Left forelimb (tissue), 1 donor: ENCODE measurements at places on chromosomes 7 and 10.

- no peak for DNase-seq
Observed at GRCh38 chr10:128704716-128705115, 578.5 kb upstream of the MKI67 start.

DNA sequence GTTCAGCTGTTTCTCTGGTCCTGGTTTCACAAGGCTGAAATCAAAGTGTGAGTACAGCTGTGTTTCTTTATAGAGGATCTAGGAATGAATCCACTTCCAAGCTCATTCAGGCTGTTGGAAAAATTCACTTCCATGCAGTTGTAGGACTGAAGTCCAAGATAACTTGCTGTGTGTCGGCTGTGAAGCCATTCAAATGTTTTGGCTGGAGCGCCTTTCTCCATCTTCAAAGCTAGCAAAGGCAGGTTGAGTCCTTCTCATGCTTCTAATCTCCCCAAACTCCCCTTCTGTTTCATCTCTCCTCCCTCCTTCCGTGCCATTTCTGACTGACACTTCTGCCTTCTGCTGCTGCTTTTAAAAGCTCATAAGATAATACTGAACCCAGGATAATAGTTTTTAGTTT lies 1195.4 kb upstream of the LRRN3 start:
- no peak for DNase-seq

DNA sequence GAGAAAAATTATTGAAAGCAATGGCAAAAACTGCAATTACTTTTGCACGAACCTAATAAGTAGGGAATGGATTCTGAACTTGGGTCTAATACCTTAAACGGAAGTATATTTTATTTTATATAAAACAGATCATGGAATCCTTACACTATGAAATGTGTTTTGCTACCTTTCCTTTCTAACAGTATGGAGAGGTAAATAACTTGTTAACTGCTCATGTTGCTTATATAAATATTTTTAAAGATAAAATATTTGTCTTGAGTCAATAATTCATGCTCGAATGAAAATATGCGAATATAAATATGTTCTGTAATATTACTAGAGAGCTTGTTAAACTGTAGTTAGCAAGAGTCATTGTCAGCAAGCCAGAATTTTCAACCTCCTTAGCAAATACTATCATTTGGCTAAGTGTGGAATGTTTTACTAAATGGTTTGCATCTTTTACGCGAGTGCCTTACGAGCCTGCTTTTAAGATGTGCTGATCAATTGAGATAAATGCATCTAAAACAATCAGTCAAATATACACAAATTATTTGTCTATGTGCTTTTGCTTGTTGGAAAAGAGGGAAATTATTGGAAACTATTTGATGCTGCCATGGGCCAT lies 5.9 kb downstream of the GNAT3 start:
- no peak for DNase-seq

GRCh38 chr7:129184981-129185670 lies 3.3 kb upstream of the SMO start:
- no peak for DNase-seq

GRCh38 chr10:124688386-124688785 lies 55.8 kb downstream of the FAM53B start:
- no peak for DNase-seq

DNA sequence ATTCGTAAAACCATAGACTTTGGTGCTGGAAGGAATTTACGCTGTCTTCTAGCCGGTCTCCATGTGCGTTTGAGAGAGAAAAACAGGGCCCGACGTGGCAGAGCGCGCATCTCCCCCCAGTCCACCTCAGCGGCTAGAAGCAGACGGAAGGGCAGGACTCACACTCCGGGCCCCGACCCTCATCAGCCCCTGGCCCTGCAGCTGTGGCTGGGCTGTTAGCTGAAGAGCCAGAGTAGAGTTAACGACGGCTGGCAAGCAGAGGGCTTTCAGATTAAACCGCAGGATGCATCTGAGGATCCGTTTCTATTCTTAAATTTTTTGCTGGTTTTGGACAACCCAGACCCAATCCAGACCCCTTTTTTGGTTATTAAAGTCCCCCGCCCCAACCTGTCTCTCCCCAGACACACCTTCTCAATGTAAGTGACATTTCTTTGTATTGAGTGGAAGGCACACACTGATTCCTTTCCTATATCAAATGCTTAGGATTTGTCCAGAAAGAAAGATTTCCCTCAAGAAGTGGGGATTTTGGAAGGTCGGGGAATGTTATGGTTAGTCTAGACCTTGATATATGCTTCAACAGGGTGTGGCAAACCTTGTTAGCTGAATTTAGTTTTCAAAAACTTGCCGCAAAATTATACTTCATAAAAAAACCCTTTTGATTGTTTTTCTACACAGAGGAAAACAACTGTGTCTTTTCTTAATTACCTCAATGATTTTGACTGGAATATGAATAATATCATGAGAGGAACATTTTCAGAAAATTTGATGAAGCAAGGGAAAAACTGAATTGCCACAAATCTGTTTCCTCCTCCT lies 1.7 kb upstream of the TBX20 start:
- DNase-seq = peak; percentile 68

- no peak for DNase-seq
Observed at GRCh38 chr10:42111661-42112330, 526.6 kb downstream of the ZNF33B start.

- DNase-seq = no peak
Observed at GRCh38 chr10:62759599-62760175, 44.8 kb upstream of the ADO start.

DNA sequence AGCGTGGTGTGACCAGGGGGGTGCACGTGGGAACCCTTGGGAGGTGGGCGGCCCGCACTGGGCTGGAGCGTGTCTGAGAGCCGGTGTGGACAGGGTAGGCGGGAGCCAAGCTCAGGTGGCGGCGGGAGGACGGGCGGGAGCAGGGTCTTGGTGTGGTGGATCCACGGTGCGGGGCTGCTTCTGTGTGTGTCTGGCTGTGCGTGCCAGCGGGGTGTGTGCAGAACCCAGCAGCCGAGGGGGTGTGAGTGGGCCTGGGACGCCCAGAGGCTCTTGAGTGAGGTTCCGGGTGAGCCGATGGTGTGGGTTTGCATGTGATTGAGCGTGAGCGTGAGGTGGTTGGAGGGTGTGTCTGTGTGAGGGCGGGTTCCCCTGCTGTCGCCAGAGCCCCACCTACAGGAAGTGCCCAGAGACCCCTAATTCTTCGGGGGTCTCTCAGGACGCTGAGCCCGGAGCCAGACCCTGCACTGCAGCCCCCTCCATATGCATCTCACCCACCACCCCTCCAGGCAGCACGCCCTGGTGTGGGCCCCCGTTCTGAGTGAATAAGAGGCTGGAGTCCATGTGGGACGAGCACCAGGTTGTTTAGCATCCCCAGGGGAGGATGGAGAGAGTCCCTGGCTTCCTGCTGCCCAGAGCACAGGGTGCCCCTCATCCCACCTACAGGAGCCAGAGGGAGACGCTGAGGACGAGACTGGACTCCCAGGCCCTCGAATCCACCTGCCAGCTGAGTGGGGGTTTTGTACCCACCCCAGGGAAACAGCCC lies 78.2 kb downstream of the ELFN1 start:
- DNase-seq = no peak

DNA sequence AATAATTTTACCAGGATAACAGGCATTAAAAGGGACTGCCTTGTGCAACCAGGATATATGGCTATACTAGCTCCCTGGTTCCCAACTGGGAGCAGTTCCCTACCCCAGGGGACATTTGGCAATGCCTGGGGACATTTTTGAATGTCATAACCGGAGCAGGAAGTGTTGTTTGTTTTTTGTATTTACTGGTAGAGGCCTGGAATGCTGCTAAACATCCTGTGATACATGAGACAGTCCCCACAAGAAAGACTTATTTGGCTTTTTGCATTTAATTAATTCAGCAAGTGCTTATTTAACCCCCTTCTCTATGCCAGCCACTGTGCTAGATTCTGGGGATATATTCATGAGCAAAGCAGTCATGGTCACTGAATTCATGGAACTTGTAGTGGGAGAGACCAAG lies 181.2 kb downstream of the BBS9 start:
- DNase-seq = no peak

DNA sequence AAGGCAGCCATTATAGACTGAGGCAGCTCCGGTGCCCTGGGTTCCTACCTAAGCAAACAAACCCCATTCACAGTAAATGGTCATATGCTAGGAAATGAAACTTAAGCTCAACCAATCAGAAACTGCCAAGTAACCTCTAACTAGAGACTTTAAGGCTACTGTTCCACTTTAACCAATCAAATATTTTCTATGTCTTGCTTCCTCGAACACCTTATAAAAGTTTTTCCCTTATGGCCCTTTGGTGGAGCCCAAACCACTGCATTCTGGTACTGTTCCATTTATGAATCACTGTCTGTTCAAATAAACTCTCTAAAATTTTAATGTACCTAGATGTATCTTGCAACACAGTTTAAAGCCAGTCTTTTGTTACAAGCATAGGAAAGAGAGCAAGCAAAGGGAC lies 361.1 kb downstream of the HGF start:
- DNase-seq = no peak

DNA sequence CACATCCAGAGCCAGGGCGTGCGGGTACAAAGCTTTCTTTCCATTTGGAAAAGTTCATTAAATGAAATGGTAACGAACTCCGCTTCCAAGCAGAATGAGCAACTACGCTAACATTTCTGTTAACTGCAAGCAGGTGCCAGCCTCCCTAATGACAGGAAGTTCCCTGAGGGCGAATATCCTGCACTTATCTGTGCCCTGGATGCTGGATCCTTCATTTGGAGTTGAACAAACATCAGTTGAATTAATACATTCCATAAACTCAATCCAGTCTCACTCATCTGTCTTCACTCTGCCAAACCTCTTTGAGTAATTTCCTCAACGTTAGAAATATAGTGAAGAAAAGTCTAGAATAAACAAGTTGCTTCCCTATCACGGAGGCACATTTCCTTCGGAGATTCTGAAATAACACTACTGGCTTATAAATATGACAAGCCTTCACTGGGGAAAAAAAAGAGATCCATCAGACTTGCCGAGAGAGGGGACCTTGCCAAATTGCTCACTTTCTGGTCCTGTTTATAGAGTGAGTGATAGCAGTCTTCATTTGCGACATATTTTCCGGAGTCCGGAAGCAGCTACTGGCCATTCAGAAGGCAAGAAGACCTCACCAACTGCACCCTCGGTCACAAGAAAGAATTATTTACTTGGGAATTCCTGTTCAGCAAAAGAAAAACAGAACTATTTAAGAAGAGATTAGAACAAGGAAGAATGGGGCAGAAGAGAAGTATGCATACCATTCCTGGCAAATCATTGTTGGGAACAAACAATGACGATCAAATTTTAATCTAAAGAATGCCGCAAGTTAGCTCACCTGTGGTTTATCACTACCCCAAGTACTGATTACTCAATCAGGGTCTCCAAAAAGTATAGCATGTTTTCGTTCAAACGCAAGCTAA lies 196.4 kb downstream of the FAM107B start:
- DNase-seq = no peak

- DNase-seq = no peak
Observed at GRCh38 chr7:18653381-18654155, 158.0 kb downstream of the HDAC9 start.

DNA sequence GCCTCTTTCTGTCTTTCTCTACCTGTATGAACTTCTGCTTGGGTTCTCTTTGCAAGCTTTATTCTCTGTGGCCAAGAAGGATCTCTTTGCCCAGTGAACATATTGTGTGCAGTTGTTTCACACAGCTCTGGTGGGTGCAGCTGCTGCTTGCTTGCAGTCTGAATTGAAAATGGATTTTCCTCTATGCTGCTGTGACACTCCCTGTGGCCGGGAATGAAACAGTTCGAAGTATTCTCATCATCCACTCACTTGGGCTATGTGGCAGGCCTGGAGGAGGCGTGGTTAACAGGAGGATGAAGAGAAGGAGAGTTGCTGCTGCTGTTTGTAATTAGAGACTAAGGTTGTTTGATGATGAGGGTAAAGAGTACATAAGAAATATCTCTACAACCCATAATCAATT lies 28.4 kb upstream of the ITGA8 start:
- DNase-seq = no peak

DNA sequence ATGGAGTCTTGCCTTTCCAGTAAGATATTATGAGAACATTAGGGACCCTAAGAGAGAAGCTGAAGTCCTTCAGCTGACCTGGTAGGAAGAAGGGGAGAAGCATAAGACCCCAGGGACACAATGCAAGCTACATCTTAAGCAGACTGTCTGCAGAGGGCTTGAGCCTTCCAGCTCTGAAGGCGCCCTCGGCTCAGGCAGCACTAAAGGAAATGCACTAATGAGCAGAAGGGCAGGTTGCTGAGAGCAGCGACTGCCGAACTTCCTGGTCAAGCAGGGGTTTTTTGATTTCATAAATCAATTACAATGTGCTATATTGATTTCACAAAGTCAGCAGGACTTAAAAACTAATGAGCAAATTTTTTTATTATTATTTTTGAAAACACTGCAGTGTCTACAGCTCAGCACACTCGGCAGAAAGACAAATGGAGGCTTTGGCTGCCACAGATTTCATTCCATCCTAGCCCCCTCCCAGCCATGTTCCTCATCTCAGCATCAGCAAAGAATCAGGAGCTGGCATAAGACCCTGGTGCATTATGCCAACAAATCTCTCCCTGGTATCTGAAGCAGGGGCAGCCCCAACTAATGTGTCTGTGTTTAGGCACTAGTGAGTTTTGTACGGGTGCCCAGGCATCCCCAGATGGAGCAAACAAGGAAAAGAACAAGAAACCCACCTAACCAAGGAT lies 57.1 kb downstream of the LRRTM3 start:
- DNase-seq = no peak

GRCh38 chr10:86480571-86480970 lies 41.0 kb downstream of the WAPL start:
- DNase-seq = no peak

GRCh38 chr10:113576852-113577251 lies 24.0 kb downstream of the HABP2 start:
- no peak for DNase-seq

DNA sequence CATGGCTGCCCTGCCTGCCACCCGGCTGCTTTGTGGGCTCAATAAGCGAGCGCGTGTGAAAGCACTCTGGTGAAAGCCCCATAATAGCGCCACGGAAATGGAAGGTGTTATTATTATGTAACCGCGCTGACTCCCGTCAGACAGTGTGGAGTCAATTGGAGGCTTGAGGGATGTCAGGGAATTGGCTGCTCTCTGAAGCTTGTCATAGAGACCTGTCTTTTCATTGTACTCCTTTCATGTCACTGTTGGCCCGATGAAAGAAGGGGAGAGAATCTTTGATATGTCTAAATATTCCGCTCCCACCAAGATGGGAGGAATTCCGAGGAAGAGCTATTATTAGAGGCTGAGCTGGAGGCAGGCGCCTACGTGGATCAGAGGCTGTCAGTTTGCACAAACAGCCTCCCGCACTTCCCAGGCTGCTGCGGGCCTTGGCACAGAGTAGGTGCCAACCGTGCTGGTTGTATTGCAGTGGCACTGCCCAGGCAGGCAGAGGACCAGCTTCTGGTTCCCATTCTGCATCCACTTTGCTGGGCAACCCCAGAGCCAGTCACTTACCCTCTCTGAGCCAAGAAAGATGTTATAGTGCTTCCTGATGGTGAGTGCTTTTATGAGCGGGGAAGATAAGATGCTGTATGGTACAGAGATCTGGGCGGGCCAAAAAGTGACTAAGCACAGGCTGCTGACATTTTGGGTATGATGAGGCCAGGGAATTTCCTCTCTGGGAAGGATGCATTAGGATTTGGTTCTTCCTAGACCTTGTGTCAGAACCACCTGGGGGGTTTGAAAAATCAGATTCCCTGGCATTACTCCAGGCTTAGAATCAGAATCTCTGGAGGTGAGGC lies 151.4 kb downstream of the RPS24 start:
- no peak for DNase-seq
